AML-193 (cell line): ENCODE measurements at places on chromosomes 5 and 9.

GRCh38 chr9:104074876-104075275 is 19.2 kb upstream of the SMC2 start:
- no peak for DNase-seq

GRCh38 chr5:2658881-2659470 is 92.5 kb downstream of the IRX2 start:
- no peak for DNase-seq

DNA sequence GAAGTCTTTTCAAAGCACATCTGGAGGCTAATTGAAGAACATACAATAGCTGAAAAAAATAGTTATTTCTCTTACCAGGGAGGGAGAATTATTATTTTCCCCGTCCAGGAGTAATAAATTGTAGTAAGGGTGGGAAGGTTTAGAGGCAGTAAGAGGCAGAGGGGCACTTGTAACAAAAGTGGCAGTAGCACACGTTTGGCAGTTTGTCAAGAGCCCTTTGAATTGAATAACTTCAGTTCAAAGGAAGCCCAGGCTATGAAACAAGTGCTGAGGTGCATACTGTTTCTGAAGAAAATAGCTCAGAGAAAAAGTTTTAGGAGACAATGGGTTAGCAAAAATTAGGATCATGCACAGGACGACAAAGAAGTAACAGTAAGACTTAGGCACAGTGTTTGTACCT is 451.3 kb downstream of the LRRC70 start:
- DNase-seq = no peak

GRCh38 chr5:133121611-133122150 is 69.9 kb downstream of the HSPA4 start:
- no peak for DNase-seq
